ENCODE measurements at places on chromosomes 11 and 22.

DNA sequence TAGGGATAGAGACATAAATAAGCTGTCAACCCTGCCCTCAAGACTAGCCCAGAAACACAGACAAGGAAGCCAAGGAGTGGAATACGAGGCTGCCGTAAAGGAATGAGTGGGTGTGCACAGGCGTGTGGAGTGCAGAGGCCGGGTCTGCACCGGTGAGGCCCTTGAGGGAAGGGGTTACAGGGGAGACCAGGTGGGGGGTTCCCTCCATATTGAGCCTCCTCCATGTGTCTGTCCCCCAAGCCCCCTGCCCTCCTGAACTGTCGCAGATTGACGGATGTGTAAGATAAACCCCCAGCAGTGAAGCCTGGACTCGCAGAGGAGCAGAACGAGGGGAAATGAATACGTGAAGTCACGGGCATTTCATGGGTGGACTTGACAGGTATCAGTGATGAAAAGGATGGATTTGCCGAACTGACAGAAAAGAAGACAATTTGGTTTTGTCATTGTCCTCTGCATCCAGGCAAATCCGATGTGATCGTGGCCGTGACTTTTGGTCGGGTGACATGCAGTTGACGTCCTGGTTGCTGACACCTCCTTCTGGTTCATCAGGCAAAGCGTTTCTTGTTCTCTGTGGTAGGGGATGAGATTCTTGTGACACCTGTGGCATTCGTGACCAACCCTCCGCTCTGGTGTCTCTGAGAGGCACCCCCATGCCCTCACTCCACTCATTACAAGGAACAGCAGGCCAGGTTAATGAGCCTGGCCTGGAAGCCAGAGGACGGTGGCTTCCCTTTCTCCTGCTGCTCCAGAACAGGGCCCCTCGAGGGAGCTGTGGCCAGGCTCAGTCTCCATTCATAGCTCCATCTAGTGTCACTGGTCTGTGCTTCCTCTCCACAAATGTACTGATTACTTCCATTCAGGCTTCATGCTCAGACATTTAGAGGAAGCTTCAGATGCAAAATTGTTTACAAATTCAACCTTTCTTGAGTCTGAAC lies 223.1 kb upstream of the B3GAT1 start:
- no peak for DNase-seq

- no peak for DNase-seq
These were observed 56.7 kb downstream of the PPP6R2 start for GRCh38 chr22:50399751-50400331.

GRCh38 chr11:114116357-114116756 lies 56.8 kb downstream of the ZBTB16 start:
- DNase-seq, result no peak

- no peak for DNase-seq
These were observed 3.8 kb downstream of the RSPH14 start for GRCh38 chr22:23137905-23138561.

Measured in pulmonary artery endothelial cell (primary cell).